ENCODE measurements at places on chromosomes 5 and 9.
A peak's percentile ranks its signal among the peaks of the same experiment; 100 is the strongest.

DNA sequence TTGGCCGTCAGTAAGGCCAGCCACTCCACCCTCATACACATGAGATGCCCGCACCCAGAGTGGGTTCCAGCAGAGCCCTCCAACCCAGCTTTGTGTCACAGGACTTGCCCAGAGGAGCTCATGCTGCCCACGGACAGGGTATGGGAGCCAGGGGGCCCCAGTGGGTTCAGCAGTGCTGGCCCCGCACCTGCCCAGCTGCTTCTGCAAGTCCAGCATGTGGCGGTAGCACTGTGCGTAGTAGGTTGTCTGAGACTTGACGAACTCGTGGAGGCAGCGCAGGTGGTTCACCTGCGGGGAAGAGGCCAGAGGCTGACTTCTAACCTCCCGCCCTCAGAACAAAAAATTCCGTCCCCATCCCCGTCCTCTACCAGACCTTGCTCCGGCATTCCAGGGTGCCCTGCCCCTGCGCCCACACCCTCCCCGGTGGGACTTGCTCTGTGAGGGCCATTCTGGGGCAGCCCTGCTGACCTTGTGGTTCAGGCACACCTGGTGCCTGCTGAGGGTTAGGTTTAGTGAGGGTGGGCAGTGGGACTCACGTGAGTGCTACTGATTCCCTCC is 18.5 kb downstream of the SH3GLB2 start:
- DNase-seq, result no peak

- peak; percentile 93 for DNase-seq
Measured at GRCh38 chr5:160421625-160422258, at the start of gene PTTG1. Gene PTTG1 (plus strand): TSS chr5:160421855. CDS start chr5:160422313, 458 bp downstream.

DNA sequence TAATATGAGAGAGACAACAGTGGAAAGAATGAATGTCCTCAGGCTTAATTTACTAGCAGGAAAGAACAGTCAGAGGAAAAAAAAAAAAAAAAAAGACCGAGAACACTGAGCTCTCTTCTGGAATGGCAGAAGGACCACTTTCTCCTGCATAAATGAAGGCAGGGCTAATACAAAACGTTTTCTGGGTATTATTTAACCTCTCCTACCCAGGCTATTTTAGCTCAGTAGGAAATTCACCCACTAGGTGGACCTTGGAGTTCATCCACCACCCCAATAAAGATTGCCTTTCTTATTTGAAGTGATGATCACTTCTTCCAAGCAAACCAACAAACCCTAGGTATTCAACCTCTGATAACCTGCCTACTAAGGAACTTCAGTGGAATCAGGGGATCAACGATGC is 3.7 kb downstream of the GLIS3 start:
- no peak for DNase-seq

DNA sequence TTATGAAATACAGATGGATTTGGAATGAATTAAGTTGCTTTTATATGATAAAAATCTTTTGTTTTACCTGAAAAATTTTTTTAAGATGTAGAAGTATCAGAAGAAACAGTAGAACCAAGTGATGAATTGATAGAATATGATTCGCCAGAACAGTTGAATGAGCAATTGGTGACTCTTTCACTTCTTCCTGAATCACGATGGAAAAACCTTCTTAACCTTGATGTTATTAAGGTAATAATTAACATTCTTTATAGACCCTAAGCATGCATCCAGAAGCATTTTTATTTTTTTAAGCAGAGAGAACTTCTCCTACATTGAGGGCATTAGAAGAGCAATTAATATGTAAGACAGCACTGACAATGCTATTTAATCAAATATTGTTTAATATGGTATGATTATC is 28.8 kb downstream of the WDR36 start:
- DNase-seq, result no peak

- no peak for DNase-seq
Measured at GRCh38 chr9:74847478-74848152, 40.1 kb downstream of the TRPM6 start.

- no peak for DNase-seq
Measured at GRCh38 chr5:142901476-142902185, 131.5 kb downstream of the ARHGAP26 start.

GRCh38 chr9:107782381-107782780 is 292.8 kb upstream of the KLF4 start:
- no peak for DNase-seq

- DNase-seq, result no peak
Measured at GRCh38 chr5:32261198-32261597, 51.5 kb downstream of the MTMR12 start.

DNA sequence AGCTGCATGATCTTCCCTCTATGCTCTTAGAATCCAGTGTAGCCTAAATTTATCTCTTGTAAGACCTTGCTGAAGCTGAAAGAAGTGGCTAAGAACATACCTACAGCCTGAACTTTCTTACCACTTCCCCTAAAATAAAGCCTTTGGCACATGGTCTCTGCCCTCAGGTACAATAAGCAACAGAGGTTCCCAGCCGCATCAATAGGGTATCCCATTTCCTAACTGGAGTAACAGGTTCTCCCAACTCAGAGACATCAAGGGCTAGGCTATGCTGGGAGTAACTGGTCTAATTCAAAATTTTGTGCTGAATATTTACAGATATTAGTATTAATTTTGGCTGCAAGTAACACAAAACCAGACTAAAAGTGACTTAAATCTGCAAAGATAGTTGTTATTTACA is 335.8 kb upstream of the TRPC7 start:
- DNase-seq, result no peak

- DNase-seq, result peak; percentile 44
Measured at GRCh38 chr9:68560071-68560844, 19.6 kb upstream of the TMEM252 start.

- no peak for DNase-seq
Measured at GRCh38 chr9:112699230-112699629, 18.7 kb downstream of the INIP start.

GRCh38 chr5:104612005-104612404 is 1049.4 kb upstream of the NUDT12 start:
- DNase-seq, result no peak

DNA sequence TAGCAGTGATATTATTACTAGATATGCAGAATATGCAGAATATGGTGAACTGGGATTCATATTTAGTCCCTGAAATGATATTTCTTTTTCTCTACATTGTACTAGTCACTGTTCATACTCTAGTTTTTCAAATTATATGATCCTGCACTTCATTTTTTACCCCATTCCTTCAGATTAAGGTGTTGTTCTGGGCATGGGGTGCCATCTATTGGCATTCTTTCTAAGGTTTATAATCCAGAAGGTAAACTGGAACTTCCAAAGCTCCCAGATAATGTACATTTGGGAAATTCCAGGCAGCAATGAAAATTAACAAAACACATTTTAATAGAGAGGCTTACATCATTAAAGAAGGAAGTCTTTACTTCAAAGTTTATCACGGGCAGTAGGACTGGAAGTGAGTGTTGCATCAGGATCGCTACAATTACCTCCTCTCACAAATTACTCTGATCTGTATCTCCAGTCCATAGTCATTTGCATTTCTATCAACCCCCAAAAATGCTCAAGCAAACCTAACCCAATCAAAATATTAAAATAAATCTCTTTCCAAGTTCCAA is 12.5 kb downstream of the RFX3 start:
- no peak for DNase-seq

GRCh38 chr5:78819166-78819565 is 165.9 kb downstream of the ARSB start:
- no peak for DNase-seq

DNA sequence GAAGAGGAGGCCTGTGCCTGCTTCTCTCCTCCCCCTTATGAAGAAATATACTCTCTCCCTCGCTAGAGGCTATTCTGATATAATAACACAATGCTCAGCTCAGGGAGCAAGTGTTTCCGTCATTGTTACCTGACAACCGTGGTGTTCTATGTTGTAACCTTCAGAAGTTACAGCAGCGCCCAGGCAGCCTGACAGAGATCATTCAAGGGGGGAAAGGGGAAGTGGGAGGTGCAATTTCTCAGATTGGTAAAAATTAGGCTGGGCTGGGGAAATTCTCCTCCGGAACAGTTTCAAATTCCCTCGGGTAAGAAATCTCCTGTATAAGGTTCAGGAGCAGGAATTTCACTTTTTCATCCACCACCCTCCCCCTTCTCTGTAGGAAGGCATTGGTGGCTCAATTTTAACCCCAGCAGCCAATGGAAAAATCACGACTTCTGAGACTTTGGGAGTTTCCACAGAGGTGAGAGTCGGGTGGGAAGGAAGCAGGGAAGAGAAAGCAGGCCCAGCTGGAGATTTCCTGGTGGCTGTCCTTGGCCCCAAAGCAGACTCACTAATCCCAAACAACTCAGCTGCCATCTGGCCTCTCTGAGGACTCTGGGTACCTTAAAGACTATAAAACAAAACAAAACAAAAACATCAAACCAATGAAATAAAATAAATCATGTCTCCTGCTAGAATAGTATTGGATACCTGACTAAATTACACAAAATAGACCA is 1.3 kb downstream of the TMEM174 start:
- DNase-seq, result no peak

DNA sequence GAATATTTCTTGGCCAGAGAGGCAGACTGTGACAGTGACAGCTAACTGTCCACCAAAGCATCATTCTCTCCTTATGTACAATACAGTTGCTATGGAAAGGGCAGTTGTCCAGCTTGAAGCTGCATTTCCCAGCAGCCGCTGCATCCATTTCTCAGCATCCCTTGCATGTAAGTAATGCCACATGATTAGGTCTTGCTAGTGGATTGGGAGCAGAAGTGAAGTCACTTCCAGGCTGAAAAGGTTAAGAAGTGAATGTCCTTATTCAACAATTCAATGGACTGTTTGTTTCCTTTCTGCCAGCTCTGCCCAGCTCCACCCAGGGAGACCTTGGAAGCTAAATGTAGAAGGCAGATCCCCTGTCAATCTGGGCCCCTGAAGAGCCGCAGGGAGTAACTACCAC is 26.1 kb upstream of the RETREG1 start:
- DNase-seq, result no peak

- DNase-seq, result no peak
Measured at GRCh38 chr5:83965441-83965840, 244.8 kb upstream of the HAPLN1 start.

DNA sequence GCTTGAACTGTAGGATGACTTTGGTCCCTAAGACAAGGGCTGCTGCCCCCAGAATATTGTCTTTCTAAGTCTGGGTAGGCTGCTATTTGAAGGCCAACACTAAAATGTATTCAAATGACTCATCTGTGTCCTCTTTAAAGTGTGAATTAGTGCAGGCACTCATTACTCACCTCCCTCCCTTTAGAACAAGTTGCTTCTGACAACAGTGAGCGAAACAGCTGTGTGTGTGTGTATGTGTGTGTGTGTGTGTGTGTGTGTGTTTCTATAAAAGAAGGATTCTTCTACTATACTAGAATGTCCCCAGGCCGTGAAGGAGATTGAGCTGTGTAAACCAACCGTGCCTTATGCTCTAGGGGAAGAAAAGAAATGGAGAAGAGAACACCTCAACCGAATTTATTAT is 1337.2 kb downstream of the PTPRD start:
- no peak for DNase-seq

- DNase-seq, result peak; percentile 55
Measured at GRCh38 chr9:84315278-84315877, 25.2 kb downstream of the SLC28A3 start.

DNA sequence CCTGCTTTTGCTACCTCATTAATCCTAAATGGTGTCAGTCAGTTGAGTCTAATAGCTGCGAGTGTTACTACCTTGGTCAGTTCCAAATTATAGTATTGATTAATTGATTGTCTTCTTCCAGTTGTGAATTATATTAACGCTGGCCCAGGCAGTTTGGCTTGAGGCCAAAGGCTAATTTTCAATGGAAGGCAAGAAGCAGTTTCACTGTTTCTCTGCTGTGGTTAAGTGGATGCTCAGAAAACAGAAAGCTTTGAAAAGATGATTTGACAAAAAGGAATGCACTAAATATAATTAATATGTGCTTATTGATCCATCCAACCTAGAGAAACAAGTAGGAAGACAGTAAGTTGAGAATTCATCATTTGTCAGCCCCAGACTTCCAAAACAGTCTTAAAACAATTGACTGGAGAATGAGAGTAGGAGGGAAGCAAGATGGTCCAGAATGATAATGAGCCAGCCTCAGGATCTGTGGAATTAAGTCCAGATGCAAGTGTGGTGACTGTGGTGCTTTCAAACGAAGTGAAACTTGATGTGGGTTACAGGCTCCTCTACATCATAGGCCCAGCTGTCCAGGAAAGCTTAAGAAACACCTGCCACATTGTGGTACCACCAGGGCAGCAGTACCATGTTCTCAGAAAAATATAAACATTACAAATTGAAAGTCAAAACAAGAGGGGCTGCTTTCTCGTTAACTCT is 1371.0 kb upstream of the DMAC1 start:
- DNase-seq, result no peak

DNA sequence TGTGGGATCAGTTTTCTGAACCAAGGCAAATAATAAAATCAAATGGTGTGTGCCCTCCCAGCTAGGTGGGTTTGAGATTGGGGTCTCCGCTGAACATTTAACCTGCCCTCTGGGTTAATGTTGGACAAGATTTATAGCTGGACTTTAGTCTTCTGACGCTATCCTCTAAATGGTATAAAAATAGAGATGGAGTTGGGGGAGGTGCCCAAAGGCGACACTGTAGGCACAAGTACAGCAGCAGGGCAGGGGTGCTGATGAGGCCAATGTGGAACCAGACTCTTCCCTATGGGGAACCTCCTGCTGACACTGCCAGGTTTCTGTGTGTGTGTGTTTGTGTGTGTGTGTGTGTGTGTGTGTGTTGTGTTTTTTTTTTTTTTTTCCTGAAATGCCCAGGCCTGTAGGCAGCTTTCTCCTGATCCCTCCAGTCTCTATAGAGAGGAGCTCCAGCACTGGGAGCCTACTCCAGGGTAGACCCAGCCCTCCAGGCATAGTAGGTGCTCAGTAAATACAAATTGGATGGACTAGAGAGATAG is 37.9 kb downstream of the PCDH1 start:
- DNase-seq, result no peak

GRCh38 chr9:75054368-75055001 is 26.4 kb upstream of the CARNMT1 start:
- DNase-seq, result no peak

Measured in stimulated activated CD4-positive, alpha-beta T cell treated with anti-CD3 and anti-CD28 coated beads, Interleukin-4, amount 100 ng/mL, for 1 hour (primary cell).